ENCODE measurements at places on chromosomes 1 and 21.

- no peak for DNase-seq
Measured at GRCh38 chr21:27408826-27409225, 441.9 kb upstream of the ADAMTS5 start.

GRCh38 chr1:35505911-35506798 is 51.0 kb downstream of the KIAA0319L start:
- peak; percentile 24 for DNase-seq

- DNase-seq = no peak
Measured at GRCh38 chr1:156160743-156161171, 7.4 kb downstream of the SEMA4A start.

GRCh38 chr1:211811848-211812247 is 18.7 kb downstream of the LPGAT1 start:
- DNase-seq = no peak

DNA sequence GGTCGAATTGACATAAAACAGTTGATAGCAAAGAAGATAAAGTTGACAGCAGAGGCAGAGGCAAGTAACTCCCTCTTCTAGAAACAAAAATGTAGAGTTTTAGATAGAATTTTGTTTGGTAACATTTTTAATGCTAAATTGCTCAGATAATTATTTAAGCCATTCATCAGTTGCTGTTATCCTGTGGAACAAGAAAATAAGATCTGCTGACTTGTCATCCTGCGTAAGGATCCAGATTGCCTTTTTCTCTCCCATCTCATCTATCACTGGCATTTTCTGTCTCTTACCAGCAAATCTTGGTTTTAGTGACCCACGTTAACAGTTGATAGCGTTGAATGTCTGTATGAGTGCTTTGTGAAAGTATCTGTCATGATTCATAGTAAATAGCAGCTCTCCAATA is 29.8 kb downstream of the SOAT1 start:
- DNase-seq = no peak

DNA sequence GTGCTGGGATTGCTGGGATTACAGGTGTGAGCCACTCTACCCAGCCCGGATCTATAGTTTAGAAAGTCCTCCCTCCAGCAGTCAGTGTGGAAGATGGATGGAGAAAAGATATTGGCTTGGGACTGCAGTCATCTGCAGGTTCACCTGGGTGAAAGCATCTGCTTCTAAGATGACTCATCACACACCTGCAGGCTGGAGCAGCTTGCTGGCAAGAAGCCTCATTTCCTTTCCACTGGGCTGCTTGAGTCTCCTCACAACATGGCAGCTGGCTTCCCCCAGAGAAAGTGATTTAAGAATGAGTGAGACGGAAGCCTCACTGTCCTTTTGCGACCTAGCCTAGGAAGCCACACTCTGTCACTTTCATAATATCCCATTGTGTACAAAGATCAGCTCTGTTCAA is 50.0 kb downstream of the FOXO6 start:
- no peak for DNase-seq

DNA sequence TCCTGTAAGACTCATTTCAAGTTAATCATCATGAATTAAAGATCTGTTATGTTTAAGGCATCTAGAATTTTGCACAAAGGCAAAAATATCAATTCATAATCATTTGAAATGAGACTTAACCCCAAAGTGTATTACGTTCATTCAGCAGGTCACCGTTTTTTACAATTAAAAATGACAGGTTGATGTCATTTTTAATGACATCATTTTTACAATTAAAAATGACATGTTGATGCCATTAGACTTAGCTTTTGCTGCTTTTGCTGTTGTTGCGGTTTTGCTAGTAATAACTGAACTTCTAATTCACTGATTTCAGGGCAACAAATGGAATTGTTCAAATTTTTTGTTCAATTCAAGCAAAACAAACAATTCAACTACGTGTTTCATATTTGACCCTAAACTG is 17.0 kb downstream of the PRMT6 start:
- no peak for DNase-seq

- no peak for DNase-seq
Measured at GRCh38 chr1:74772945-74773344, 40.0 kb downstream of the TYW3 start.

GRCh38 chr1:6996371-6996770 is 211.1 kb downstream of the CAMTA1 start:
- DNase-seq = no peak

DNA sequence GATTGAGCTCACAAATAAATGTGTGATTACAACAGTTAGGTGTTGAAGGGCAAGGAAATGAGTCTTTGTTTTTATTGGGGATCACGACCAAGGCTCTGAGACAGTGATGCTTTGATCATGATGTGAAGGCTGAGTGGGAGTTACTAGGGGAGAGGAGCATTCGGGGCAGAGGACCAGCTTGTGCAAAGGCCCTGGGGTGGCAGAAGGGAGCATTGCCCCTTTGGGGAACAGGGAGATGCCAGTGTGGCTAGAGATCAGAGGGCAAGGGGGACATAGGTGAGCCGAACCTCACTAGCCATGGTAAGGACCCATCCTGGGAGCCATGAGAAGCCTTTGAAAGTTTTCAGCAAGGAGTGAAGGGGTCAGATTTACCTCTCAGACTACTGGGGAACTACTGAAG is 31.1 kb downstream of the TNFRSF8 start:
- DNase-seq = no peak

GRCh38 chr1:105608713-105609112 is 1447.8 kb upstream of the PRMT6 start:
- DNase-seq = no peak

GRCh38 chr21:35476621-35477395 is 427.7 kb upstream of the RUNX1 start:
- no peak for DNase-seq

GRCh38 chr1:3626025-3626424 is 1.2 kb downstream of the TPRG1L start:
- DNase-seq = no peak

DNA sequence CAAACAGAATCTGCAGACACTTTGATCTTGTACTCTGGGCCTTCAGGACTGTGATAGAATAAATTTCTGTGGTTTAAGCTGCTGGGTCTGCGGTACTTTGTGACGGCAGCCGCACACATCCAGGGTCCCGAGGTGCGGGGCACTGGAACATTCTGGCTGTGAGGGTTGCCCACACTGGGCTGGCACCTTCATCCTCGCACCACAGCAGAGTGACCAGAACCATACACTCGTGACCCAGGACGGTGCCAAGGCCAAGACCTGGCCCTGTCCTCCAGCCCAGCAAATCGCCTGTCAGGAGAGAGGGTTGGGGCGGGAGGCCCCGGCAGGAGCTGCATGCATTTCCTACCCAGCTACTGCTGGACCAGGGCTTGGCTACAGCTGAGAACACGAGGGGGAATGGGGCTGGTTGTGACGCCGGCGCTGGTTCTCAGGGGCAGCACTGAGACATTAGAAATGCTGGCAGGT is 2.6 kb upstream of the FTCD start:
- no peak for DNase-seq

DNA sequence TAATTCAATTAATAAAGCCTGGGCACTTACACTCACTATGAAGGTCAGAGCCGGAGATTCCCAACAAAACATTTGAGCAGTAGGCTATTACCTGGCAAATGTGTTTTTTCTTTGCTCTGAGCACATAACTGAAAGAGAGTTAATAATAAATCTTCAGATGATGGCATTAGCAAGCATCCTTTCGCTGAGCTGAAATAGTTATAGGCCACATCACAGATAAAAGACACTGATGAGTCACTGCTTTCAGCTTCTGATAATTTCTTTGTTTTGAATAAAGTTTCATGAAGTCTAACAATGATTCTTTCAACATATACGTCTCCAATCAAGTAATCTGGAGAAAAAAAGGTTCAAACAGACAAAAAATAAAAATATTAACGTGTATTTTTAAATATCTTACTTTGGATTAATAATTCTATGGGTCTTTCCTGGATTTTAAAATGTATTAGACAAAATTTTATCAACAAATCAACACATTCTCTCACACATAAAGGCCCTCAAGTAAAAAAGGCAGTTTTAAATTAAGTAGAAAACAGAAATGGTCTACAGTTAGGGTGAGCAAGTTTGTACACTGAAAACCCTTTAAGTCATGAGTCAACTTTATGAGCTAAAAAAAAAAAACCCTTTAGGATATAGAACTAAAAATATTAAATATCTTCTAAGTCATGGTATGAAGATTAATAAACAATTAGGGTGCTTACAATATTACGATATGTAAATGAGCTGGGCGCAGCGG is 33.1 kb downstream of the LTN1 start:
- no peak for DNase-seq

DNA sequence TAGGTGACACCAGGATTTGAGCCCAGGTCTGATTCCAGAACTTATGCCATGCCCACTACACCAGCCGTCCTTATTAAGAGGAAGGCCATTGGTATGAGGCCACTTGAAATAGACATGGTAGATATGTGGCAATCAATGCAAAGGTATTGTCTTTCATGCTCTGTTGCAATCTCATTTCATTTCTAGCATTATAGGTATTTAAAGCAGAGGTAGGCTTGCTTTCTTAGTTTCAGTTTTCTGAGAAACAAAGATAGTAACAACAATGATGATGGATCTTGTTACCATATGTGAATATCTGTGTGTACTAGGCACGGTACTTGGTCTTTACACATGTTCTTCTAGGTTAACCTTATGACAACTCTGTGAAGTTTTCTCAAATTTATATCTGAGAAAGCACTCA is 113.1 kb downstream of the FGGY start:
- DNase-seq = no peak

GRCh38 chr1:242738702-242739645 is 214.5 kb upstream of the PLD5 start:
- no peak for DNase-seq

GRCh38 chr1:37661401-37661800 is 26.7 kb upstream of the RSPO1 start:
- no peak for DNase-seq

- DNase-seq = no peak
Measured at GRCh38 chr1:70202173-70202758, 3.1 kb downstream of the LRRC40 start.

- DNase-seq = no peak
Measured at GRCh38 chr1:19319196-19319595, 7.1 kb downstream of the SLC66A1 start.

- DNase-seq = no peak
Measured at GRCh38 chr1:78060857-78061563, 15.2 kb downstream of the GIPC2 start.

DNA sequence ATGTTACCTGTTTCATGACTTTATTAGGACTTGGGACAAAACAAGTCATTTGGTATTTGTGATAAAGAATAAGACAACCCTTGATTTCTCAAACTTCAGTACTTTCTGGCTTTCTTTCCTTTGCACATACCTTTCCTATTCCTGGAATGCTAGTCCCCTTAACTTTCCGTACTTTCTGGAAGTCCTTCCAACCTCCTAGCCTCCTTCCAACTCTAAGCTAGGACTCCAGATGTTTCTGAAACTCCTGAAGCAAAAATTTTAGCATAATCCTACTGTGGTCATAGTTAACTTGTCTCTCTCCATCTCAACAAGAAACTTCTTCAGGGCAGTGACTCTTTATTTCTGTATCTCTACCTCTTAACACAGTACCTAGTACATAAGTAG is 19.8 kb upstream of the C1orf105 start:
- DNase-seq = no peak

DNA sequence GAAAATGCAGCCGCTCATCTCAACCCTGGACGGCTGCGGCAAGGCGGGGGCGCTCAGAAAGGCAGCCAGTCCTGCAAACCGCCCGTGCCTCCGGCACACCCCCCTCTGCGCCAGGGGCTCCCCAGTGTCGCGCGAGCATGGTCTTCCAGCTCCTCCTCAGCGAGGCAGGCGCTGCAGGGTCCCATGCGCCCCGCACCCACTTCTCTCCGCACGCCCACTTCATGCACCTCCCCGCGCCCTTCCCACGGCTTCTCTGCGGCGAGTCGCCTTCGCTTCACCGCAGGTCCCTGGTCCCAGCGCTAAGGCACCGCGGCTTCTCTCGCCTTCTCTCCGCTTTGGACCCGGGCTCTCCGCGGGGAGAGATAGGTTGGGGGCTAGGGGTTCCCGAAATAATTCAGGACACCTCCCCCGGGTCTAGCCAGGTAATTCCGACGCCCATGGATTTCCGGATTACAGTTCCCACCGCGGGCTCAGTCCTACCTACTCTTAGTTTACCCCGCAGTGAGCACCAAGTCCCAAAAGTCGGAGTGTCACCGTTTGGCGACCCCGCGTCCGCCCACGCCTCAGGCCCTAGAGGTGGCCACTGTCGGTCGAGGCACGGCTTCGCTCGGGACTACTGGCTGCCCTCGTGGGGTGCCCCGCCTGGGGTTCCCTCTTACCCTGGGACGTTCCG is 67.5 kb downstream of the SYT2 start:
- no peak for DNase-seq

DNA sequence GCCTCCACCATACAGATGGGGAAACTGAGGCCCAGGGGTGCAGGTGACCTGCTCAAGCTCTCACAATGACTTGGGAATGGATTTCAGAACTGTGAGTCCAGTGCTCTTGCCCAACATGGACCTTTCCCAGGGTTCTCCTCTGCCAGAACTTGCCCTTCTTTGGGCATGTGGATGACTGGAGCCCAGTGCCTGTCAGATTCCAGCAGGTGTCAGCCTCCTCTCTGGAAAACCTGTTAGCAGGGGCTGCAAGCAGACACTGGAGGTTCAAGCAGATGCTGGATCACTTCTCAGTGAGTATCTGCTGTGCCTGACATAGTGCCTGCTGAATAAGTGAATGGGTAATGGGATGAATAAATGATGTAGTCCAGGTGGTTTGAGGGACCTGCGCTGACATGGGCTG is 314.2 kb upstream of the POU3F1 start:
- DNase-seq = no peak

DNA sequence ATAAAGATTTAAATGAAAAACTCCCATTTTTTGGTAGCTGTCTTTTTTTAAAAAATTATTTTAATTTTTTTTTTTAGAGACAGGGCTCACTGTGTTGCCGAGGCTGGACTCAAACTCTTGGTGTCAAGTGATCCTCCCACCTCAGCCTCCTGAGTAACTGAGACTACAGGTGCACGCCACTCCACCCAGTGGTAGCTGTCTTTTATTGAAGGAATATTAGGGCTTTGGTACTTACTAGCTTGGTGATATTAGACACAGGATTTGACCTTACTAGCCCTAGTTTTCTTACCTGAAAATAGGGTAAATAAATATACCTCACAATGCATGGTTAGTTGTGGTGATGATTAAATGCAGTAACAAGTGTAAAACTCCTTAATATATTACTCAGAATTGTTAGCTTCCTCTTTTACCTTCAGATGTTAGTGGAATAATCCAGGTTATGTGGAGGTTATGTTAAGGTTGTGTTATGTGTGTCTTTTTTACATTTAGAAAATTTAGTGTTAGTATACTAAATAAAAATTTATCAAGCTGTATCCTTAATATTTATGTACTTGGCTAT is 66.8 kb downstream of the PHACTR4 start:
- no peak for DNase-seq

- no peak for DNase-seq
Measured at GRCh38 chr1:7474786-7475502, 296.2 kb upstream of the VAMP3 start.

DNA sequence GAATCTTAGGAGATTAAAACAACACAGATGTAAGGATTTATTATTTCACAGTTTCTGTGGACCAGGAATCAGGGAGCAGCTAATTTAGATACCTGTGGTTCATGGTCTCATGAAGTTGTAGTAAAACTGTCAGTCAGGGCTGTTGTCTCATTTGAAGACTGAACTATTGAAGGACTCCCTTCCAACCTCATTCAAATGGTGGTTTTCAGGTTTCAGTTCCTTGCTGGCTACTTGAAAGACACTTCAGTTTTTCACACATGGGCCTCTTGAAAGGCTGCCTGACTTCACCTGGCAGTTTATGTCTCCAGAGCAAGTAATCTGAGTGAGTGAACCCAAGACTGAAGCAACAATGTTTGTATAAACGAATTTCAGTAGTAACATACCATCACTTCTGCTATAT is 915.9 kb downstream of the PLA2G4A start:
- no peak for DNase-seq

- no peak for DNase-seq
Measured at GRCh38 chr1:68015369-68015768, 35.1 kb downstream of the DIRAS3 start.
